ENCODE measurements at places on chromosomes 6 and 20.

DNA sequence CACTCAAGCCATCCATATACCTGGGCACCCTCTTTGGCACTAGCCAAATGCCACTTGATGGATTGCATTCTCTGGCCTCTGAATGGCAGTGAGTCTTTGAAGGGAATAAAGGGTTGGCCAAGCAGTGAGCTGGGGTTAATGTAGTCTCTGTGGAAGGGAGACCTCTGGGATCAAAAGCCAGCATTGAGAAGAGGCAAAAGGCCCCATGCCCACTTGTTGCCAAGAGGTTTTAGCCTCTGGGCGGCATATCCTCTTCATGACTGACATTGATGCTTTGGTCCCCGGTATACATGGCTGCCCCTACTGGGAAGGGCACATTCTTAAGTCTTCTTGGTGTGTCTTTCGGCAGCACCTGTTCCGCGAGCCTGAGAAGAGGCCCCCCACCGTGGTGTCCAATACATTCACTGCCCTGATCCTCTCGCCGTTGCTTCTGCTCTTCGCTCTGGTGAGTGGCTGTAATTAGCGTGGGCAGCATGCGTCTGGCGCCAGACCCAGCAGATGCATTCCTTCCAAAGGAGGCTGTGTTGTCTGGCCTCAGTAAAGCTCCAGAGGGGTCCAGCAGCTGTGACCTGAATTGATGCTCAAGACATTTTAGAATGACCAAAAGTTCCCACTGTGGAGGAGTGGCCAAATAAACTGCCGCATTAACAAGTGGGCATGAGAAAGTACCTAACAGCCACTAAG is 29.5 kb downstream of the GHRH start:
- DNase-seq: peak; percentile 33

GRCh38 chr6:13811627-13812358 is 2.6 kb downstream of the MCUR1 start:
- DNase-seq: no peak

- DNase-seq: peak; percentile 17
These were observed 126.9 kb upstream of the TIAM2 start for GRCh38 chr6:154868143-154868594.

DNA sequence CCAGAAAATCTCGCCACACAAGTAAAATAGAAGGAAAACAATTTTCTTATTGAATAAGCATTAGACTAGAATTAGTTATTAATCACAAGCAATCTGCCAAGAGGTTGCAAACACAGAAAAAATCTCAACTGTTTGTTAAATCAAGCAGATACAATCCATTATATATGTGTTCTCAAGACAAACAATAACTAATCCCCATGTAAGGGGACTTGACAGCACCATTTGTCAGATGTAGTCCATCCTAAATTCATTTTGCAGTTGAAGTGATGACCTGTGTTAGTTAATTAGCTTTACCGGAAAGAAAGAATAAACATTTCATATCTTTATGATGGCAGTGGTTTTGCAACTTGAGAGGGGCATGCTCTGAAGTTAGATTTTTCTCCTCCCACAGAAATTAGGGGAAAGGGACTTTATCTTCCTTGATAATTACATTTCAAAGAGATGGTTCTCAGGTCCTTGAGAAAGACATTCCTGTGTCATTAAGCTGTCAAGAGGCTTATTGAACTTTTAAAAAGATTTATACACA is 1588.0 kb downstream of the GRIK2 start:
- DNase-seq: no peak

- peak; percentile 50 for DNase-seq
These were observed 169.1 kb upstream of the CDYL start for GRCh38 chr6:4606821-4607704.

DNA sequence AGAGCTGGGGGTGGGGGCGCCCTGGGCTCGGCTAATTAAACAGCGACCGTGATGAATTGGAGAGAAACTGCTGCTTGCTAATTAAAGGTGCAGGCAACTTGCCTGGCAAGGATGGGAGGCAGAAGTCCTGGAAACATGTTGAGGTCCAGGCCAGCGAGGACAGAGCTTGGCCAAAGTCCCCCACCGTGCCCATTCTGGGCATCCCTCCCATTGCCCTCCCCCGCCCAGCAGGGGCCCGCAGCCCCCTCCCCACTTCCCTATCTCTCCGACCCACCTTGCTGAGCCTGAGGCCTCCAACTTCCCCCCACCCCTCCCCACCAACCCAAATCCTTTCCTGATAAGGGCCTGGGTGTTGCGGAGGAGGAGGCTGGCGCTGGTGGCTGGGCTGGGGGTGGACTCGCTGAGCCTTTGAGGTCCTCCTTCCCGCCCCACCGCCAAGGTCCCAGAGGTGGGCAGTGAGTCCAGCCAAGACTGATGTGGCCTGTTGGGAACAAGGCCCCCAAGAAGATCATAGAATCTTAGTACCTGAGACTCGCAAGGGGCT is 23.3 kb downstream of the C20orf203 start:
- DNase-seq: no peak

- DNase-seq: no peak
These were observed 41.6 kb downstream of the ANKEF1 start for GRCh38 chr20:10076126-10077080.

DNA sequence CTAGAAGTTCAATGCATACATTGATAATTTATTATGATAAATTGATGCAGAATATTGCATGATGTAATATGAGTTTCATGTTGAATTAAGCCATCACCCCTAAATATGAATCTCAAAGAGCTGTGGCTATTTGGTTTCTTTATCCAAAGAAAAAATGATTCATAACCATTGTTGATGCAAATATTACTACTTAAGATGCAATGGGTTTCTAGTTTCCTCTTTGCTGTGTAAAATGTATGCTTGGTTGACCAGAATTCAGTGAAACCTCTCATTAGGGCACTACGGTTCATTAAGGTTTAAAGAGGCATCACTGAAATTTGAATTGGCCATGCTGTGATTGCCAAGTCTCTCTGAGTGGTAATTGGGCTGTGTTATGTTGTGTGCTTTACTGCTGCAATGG is 492.5 kb upstream of the FLRT3 start:
- DNase-seq: peak; percentile 70

DNA sequence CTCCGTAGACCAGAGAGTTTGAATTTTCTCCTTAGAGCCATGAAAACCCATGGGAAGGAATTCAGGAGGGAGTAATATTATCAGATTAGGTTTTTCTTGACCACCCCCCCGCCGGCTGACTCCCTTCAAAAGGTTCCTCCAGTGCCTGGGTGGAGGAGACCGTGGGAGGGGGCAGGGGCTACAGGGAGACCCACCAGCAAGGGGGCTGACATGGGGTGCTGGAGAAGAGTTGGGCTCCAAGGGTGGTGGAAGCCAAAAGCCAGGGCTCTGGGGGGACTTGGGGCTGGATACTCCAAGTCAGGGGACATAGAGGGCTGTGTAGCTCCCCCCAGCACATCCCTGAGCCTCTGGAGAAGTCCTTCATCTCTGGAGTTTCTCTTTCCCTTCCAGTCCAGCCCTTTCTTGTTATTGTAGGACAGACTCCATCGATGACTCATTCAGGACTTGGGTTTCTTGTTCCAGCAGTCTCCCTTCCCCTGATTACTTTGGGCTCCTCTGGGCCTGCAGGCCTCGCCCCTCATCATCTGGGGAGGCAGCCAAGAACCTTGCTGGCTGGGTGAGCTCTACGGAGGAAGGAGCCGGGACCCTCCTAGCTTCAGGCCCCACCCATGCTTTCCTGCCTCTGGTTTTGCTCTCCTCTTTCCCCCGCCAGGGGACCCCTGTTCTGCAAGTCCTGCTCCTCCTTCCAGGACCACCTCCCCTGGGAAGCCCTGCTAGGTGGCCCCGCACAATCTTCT is 10.5 kb upstream of the KIAA1755 start:
- no peak for DNase-seq

GRCh38 chr6:110488606-110489190 is 12.3 kb upstream of the SLC22A16 start:
- no peak for DNase-seq

DNA sequence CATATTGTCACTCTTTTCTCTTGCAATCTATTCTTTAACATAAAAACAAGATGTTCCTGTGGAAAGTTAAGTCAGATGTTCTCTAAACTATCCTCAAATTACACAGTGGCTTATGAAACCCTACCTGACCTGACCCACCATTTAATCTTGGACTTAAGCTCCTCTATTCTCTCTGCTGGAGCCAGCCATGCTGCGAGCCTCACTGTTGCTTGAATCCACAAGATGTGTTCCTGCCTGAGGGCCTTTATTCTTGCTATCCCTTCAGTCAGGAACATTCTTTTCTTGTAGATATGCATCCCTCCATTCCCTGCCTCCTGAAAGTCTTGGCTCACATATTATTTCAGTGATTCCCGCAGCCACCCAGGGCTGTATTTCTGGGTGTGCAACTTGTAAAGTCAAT is 283.2 kb downstream of the EPHA7 start:
- no peak for DNase-seq

DNA sequence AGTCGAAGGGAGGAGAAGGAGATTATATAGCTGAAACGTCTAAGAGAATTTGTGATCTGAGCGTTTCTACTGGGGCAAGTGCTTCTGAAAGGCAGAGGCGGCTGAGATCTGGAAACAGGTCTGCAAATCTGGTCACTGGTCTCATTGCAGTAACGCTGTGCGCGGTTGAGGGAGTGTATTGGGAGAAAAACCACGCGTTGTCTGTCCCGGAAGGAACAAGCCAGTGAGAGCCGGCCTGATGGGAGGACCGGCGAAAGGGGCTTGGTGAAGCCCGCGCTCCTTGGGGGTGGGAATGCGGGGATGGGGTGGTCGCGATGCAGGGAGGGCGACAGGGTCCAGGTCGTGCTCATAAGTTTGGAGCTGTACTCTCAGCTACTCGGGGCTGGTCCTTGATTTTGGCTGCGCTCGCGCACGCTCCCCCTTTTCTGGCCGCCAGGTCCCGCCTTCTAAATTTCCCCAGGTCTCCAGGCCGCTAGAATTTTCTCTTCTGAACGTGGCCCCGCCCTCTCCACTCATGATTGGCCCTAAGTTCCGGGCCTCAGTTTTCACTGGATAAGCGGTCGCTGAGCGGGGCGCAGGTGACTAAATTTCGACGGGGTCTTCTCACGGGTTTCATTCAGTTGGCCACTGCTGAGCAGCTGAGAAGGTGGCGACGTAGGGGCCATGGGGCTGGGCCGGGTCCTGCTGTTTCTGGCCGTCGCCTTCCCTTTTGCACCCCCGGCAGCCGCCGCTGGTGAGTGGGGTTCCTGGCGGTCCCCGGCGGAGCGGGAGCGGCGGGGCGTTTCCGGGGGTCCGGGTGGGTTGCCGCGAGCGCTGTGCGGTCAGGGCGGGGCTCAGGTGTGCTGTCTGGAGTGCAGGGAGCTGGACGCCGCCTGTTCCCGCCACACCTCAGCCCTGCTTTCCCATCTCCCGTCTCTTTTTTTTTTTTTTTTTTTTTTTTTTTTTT is at the start of gene MICB:
Gene MICB (plus strand): TSS at position 615 of the 946 bp plus-strand sequence. CDS start 49 bp downstream, at position 664.
- no peak for DNase-seq

GRCh38 chr6:95127261-95127660 is 450.1 kb upstream of the MANEA start:
- no peak for DNase-seq

- no peak for DNase-seq
These were observed 29.3 kb downstream of the FOXF2 start for GRCh38 chr6:1418471-1419191.

- DNase-seq: no peak
These were observed 48.7 kb upstream of the SRSF6 start for GRCh38 chr20:43408848-43409576.

- DNase-seq: no peak
These were observed 397.7 kb downstream of the RFPL4B start for GRCh38 chr6:112744827-112745226.
